ENCODE measurements at places on chromosomes 13 and 19. TPM values are rescaled to one million over a fixed set of nuclear protein-coding genes. Genes with fewer than 3 reads are reported as not detected.

DNA sequence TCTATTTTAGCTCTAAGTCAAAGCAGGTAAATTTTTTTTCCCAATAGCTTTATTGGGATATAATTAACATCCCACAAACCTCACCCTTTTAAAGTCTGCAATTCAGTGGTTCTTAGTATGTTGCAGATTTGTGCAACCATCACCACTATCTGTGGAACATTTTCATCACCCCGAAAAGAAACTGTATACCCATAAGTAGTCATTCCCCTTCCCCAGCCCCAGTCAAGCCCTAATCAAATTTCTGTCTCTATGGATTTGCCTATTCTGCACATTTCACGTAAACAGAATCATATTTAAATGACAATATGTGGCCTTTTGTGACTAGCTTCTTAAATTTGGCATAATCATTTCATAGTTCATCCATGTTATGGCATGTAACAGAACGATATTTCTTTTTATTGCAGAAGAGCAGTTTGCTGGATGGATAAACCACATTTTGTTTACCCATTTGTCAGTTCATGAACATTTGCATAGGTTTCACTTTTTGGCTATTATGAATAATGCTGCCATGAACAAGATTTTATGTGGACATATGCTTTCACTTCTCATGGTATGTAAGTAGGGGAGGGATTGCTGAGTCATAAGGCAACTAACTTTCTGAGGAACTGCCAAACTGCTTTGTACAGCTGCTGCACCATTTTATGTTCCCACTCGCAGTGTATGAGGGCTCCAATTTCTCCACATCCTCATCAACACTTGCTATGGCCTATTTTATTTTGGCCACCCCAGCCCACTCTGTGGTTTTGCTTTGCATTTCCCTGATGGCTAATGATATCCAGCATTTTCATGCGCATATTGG lies 10.9 kb downstream of the SLC46A3 start:
- peak; percentile 73 for DNase-seq

GRCh38 chr13:112929783-112930055 lies 39.3 kb upstream of the MCF2L start:
- DNase-seq = no peak

GRCh38 chr13:24086642-24087041 lies 73.9 kb upstream of the SPATA13 start:
- DNase-seq = no peak

The LILRA6 gene
- 143 TPM for polyA plus RNA-seq

The MAG gene
- polyA plus RNA-seq = not detected

The NLRP7 gene
- polyA plus RNA-seq = not detected

Data from CD14-positive monocyte (primary cell).